ENCODE measurements at places on chromosomes 3 and 15. TPM values are rescaled to one million over a fixed set of nuclear protein-coding genes. Genes with fewer than 3 reads are reported as not detected.
A peak's percentile ranks its signal among the peaks of the same experiment; 100 is the strongest.

DNA sequence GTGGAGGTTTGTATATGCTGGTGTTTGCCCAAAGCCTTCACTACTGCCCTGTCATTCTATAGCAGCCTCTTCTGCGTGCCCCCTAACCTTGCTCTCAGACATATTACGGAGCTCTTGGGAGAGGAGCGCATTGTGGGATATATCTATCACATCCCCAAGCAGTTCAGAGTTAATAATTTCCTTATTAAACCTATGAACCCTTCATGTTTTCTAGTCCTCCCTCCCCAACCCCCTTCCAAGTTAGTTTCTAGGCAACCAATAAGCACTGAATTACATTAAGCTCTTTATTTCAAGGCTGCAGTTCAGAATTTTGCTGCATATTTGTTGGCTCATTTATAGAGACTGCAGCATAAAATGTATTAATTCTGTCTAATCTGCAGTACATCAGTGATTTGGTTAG is 57.3 kb upstream of the GRM7 start:
- no peak for DNase-seq

DNA sequence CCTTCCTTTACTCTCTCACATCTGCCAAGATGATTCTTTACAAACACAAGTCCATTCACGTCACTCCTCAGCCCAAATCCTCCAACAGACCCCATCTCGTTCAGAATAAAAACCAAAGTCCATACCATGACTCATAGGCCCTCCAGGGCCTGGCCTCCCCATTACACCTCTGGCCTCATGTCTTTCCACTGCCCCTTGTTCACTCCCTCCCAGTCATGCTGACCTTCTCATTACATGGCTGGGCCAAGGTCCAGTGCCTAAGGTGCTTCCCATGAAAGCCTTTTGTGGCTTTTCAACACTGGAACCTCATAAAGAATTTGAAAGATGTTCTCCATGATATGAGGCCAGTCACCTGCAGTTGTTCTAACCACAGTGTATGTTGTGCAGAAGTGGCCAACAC is 44.5 kb downstream of the NEK10 start:
- no peak for DNase-seq

DUOXA2 gene
- not detected for total RNA-seq

GRCh38 chr3:21839176-21839575 is 88.2 kb upstream of the ZNF385D start:
- DNase-seq: no peak

LOXL1 gene
- 5.5 TPM for total RNA-seq

DNA sequence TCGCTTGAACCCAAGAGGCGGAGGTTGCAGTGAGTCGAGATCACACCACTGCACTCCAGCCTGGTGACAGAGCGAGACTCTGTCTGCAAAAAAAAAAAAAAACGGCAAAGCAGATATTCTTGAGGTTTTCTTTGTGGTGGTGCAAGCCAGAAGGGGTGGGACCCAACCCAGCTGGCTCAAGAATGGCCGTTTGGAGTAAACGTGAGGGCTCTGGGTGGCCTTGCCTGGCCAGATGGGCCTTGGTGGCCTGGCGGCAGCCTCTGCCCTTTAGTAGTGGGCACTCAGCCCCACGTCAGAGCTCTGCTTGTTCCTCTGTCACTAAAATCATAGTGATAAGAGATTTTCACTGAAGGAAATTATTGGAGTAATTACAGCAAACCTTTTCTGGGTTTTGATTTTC is 50.5 kb downstream of the ATP1B3 start:
- DNase-seq: no peak

- no peak for DNase-seq
Measured at GRCh38 chr3:161766331-161766730, 269.7 kb downstream of the OTOL1 start.

DNA sequence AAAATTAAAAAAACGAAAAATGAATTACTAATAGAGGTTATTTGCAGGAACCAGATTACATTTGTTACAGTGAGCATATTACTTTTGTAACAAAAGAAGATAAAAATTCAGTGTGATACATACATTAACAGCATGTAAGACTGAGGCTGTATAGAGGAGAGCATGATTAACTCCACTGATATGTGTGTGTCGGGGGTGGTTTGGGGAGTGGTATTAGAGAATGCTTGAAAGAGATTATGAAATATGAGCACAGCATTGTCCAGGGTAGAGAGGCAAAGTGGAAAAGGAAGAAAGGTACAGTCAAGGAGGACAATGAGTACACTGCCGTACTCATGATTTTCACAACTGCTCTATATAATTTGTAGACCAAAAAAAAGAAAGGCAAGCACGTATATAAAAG is 62.9 kb upstream of the LRRFIP2 start:
- no peak for DNase-seq

KNL1 gene
- 17.7 TPM for total RNA-seq

DNA sequence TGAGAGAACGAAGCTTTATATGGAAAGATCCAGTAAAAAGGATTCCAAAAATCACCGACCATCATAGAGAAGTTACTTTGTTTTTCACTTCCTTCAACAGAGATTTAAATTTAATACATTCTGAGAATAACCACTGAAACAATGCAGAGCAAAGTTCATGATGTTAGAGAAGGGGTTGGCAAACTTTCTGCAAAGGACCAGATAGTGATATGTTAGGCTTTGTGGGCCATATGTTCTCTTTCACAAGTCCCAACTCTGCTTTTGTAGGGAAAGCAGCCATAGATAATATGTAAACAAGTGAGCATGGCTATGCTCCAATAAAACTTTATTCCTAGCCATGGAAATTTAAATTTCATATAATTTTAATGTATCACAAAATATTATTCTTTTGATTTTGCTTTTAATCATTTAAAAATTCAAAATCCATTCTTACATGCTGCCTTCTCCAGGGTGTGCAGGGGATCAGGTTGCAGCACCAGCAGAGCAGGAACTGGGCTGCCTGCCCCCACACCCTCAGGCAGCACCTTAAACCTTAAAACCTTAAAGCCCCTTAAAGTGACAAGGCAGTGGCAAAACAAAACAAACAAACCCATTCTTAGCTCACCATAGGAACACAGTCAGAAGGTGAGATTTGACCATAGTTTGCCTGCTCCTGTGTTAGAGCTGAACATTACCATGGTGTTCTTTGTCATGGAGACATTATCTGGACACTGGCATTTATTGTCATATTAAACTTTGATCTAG is 16.9 kb upstream of the IGSF10 start:
- DNase-seq: no peak

DNA sequence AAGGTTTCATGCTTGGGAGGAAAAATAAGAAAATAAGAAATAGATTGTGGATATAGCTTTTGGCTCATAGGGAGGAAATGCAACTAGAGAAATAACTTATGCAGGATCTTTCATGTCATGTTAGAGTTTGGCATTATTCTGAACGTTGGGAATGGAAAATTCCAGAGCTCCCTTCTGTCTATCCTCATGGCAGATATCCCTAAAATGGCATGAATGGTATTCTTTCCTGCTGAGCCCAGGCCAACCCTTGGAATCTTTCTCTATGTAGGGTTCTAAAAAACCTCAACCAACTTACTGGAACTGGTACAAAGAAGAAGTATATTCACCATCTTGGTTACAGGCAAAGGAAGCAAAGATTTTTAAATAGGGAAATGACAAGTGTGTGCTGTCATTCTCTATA is 212.5 kb downstream of the CHST2 start:
- no peak for DNase-seq

SRGAP3 gene
- total RNA-seq: 130 TPM

DNA sequence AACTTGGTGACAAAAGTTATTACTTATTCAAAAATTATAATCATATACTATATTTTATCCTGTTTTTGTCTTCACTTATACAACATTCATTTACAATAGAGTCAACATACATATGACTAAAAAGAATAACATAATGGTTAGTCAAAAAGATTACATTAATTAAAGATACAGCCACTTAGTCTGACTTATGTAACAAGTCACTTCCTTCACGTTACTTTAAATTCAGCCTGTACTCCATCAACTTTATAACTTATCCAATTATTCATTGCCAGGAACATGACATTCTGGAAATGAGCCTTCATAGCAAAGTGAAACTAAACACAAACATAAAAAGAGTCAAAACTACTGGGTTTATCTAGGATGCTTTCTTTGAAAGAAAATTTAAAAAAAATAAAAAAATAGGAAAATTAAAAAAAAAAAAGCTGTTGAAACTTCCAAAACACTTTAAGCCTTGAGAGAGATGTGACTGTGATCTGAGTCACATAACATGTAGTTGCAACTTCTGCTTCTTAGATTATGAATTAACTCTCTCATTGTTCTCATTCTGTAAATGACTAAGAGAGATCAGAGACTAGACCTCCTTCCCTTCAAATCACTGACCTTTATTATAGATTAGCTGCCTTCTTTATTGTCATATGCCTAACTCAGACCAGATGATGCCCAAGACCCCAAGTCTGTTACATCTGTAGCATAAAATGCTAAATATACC is 107.8 kb downstream of the MYRIP start:
- DNase-seq: no peak

CHAC1 gene
- total RNA-seq: 2.1 TPM

PLD1 gene
- total RNA-seq: 16.8 TPM

- DNase-seq: peak; percentile 79
Measured at GRCh38 chr15:38564557-38565286, at the start of gene RASGRP1. Gene RASGRP1 (minus strand): TSS chr15:38564814. CDS start chr15:38564628, 186 bp downstream.
